ENCODE measurements at places on chromosomes 6 and 20.

DNA sequence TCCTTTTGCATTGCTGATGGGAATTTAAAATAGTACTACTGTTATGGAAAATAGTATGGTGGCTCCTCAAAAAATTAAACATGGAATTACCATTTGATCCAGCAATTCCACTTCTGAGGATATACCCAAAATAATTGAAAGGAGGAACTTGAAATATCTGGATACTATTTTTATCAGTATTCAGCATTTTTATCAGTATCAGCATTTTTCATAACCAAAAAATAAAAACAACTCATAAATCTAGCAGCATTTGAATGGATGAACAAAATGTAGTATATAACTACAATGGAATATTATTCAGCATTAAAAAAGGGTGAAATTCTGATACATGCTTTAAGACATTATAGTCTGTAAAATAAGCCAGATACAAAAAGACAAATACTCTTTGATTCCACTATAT is 763.4 kb upstream of the MAN1A1 start:
- no peaks in the 10 kb centered on the region for H3K36me3 ChIP-seq
- H3K27ac ChIP-seq = no peak overlapping the region
- no peaks in the 10 kb centered on the region for H3K27me3 ChIP-seq

DNA sequence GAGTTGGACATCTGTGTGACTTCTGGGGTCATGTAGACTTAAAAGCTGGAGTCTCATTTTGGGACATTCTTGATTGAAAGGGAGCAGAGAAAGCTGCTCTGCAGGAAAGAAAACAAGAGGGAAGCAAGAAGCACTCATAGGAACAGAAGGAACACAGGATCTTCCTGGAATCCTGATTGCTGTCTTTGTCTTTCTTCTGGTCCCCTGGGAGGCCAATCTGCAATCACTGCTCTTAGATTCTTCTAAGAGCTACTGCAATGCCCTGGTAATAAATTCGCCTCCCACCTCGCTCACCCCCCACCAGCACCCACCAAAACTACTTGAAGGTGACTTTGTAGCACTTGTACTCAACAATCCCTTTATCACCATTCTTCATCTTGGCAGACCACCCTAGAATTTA is 51.8 kb downstream of the SLC35B3 start:
- no peak overlapping the region for H3K4me3 ChIP-seq
- DNase-seq = peak; percentile 47
- H3K4me1 ChIP-seq = no peaks in the 10 kb centered on the region
- H3K36me3 ChIP-seq = no peaks in the 10 kb centered on the region
- no peaks in the 10 kb centered on the region for H3K27me3 ChIP-seq

GRCh38 chr6:143605906-143606521 is 71.8 kb upstream of the PHACTR2 start:
- no peaks in the 10 kb centered on the region for H3K36me3 ChIP-seq
- no peak for DNase-seq
- H3K4me3 ChIP-seq = no peak overlapping the region
- no peaks in the 10 kb centered on the region for H3K4me1 ChIP-seq

DNA sequence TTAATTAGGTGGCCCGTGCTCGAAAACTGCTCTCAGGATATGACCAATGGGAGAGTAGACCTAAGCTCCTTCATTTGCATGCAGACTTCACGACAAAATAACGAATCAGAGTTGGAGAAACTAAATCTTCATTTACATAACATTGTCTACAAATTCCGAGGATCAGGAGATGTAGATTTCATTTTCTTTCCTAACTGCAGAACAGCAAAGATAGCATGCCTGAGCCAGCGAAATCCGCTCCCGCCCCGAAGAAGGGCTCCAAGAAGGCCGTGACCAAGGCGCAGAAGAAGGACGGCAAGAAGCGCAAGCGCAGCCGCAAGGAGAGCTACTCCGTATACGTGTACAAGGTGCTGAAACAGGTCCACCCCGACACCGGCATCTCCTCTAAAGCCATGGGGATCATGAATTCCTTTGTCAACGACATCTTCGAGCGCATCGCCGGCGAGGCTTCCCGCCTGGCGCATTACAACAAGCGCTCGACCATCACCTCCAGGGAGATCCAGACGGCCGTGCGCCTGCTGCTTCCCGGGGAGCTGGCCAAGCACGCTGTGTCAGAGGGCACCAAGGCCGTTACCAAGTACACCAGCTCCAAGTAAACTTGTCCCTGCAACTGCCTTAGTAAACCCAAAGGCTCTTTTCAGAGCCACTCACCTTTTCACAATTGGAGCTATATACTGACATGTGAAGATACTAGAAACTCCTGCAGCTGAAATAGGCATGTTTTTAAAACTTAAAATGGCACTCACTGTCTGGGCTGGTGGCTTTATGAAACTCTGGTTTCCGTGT is 96.5 kb downstream of the HFE start:
- no peaks in the 10 kb centered on the region for H3K27me3 ChIP-seq
- peak overlapping the region; percentile 48 for H3K4me3 ChIP-seq
- H3K27ac ChIP-seq = peak overlapping the region; percentile 46

- no peaks in the 10 kb centered on the region for H3K36me3 ChIP-seq
- no peak overlapping the region for H3K27ac ChIP-seq
- no peaks in the 10 kb centered on the region for H3K4me1 ChIP-seq
- no peak for DNase-seq
- no peak overlapping the region for H3K4me3 ChIP-seq
Measured at GRCh38 chr6:16476861-16477260, 238.5 kb downstream of the GMPR start.

DNA sequence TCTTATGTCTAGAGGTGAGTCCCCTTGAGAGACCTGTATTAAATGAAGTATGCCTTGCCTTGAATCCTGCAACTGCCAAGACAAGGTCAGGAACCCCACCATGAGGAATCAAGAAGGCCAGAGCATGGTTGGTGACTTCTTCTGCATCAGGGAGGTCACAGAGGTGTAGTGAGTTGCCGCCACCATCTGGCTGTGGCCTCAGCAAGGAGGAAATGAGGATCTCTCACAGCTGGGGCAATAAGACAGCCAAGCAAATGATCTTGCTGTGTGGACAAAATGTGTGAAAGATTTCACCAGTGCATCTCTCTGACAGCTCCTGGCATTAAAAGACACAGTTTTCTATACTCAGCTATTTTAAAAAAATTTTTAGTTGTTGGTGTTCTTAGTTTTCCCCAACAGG is 611.0 kb downstream of the DOK5 start:
- H3K36me3 ChIP-seq = no peaks in the 10 kb centered on the region
- H3K4me3 ChIP-seq = no peak overlapping the region
- no peak overlapping the region for H3K27ac ChIP-seq
- no peaks in the 10 kb centered on the region for H3K27me3 ChIP-seq

- H3K27ac ChIP-seq = no peak overlapping the region
- no peaks in the 10 kb centered on the region for H3K27me3 ChIP-seq
Measured at GRCh38 chr20:62208061-62208794, 11.8 kb downstream of the HRH3 start.

- H3K4me3 ChIP-seq = no peak overlapping the region
- H3K27ac ChIP-seq = no peak overlapping the region
- no peaks in the 10 kb centered on the region for H3K4me1 ChIP-seq
- DNase-seq = no peak
Measured at GRCh38 chr20:38855356-38855755, 49.9 kb downstream of the PPP1R16B start.

DNA sequence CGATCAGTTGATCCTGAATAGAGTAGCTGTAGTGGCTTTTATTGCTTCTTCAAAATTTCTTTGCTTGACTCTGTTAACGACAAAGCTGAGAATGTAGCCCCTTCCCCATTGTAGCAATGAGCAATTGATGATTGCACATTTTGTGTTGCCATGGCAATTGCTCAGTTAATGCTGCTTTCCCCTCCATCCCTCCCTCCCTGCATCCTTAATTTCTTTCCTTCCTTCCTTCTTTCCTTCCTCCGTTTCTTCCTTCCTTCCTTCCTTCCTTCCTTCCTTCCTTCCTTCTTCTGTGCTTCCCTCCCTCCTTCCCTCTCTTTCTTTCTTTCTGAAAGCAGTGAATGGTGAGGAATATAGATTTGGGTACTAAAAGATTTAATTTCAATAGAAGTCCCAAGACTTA is 557.3 kb upstream of the MAP3K7 start:
- H3K27ac ChIP-seq = no peak overlapping the region
- no peak overlapping the region for H3K4me3 ChIP-seq
- H3K36me3 ChIP-seq = no peaks in the 10 kb centered on the region

- H3K27me3 ChIP-seq = no peaks in the 10 kb centered on the region
- peak; percentile 16 for DNase-seq
Measured at GRCh38 chr20:18066421-18067333, 9.0 kb upstream of the OVOL2 start.

DNA sequence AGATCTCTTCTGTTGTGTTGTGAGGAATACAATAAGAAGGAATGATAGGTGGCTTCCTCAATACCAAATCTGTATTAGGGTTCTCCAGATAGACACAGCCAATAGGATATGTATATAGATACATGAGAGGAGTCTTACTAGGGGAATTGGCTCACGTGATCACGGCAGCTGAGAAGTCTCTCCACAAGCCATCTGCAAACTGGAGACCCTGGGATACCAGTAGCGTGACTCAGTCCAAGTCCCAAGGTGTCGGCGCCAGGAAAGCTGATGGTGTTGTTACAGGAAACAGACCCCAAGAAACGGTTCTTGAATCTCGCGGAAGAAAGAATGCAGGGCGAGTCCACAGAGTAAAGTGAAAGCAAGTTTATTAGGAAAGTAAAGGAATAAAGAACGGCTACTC is 61.4 kb downstream of the SYTL3 start:
- H3K27ac ChIP-seq = no peak overlapping the region
- H3K27me3 ChIP-seq = no peaks in the 10 kb centered on the region
- no peak overlapping the region for H3K4me3 ChIP-seq
- H3K4me1 ChIP-seq = peaks cover 6% of the 10 kb centered on the region
- DNase-seq = no peak
- no peaks in the 10 kb centered on the region for H3K36me3 ChIP-seq

DNA sequence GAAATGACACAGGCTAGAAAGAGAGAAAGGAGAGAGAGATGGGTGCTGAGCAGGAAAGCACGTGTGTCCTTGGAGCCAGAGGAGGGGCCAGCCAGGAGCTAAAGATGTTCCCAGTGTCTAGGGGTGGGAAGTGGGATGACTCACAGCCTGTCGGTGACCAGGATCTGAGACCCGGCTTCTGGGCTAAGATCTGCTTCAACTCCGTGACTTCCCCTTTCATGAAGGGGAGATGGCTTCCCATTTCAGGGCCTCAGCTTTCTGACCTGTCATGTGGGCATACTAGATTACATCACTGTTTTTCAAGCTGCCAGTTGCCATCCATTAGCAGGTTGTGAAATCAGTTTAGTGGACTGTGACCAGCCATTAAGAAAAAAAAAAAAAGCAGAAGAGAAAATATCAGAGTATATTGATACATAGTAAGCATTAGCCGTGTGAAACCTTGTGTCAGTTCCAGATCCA is 5.4 kb downstream of the TGM3 start:
- no peaks in the 10 kb centered on the region for H3K36me3 ChIP-seq
- H3K27ac ChIP-seq = no peak overlapping the region
- no peaks in the 10 kb centered on the region for H3K4me1 ChIP-seq
- H3K27me3 ChIP-seq = no peaks in the 10 kb centered on the region
- no peak overlapping the region for H3K4me3 ChIP-seq

DNA sequence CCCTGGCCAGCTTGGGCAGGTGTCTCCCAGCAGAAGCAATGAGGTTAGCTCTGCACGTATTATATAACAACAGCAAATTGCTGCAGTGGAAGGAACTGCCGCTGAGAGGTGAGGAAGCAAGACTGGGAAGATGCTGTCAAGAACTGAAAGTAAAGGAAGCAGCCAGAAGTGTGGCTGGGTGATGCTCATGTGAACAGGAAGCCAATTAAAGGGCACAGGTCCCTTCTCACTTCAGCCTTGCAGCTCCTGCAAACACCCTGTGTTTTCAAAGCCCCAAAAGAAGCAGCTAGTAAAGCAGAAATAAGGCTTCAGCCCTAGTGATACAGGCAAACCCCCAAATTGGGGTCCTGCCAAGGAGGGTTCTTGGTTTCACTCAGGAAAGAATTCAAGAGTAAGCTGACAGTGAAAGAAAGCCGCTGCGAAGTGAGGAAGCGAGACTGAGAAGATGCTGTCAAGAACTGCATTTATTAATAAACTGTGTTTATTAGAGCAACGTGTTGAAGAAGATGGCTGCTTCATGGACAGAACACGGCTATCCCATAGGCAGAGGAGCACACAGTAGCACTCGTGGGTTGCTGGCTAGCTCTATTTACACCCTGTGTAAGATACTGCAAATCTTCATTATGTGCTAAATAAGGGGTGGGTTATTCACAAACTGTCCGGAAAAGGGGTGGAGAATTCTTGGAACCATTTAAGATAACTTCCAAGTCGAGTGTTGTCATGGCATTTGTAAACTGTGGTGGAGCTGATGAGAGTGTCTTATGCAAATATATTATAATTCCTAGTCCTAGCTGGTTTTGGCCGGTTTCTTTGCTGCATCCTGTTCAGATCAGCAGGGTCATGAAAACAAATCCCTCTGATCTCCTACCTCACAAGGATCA is 152.2 kb downstream of the LINC00237 start:
- no peak overlapping the region for H3K27ac ChIP-seq
- peak; percentile 71 for DNase-seq
- no peak overlapping the region for H3K4me3 ChIP-seq
- H3K27me3 ChIP-seq = no peaks in the 10 kb centered on the region

DNA sequence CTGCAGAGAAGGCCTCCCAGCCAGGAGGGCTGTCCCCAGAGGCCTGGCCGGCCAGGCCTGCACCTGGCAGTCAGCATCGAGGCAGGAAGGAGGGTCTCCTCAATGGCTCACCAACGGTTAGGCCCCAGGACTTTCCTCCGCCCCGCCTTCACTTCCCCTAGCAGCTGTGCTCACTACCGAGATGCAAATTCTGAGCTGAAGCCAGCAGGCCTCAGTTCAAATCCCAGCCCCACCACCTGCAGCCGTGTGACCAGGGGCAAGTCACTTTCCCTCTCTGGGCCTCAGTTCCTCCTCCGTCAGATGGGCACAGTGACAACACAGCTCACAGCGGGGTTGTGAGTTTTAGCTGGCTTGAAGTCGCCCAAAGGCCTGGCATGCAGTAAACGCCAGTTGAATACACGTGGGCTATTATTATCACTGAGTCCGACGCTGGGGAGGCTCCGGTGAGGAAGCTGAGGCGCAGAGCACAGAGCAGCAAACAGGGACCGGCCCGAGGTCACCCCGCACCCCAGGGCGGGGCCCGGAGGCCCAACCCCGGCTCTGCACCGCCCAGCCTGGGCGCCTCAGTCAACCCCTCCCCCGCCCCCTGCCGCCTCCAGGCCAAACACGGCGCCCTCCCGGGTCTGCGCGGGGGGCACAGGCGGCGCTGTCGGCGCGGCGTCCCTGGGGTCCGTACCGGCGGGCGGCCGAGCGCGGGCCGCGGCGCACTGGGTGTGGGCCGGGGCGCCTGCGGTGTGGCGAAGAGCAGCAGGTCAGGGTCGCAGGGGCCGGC is 671 bp downstream of the E2F1 start:
- peak overlapping the region; percentile 66 for H3K4me3 ChIP-seq
- H3K27ac ChIP-seq = peak overlapping the region; percentile 58
- H3K4me1 ChIP-seq = peaks cover 7% of the 10 kb centered on the region
- no peaks in the 10 kb centered on the region for H3K27me3 ChIP-seq
- peak; percentile 64 for DNase-seq

GRCh38 chr6:150681578-150682395 is 82.1 kb downstream of the PLEKHG1 start:
- H3K27me3 ChIP-seq = no peaks in the 10 kb centered on the region
- no peak overlapping the region for H3K4me3 ChIP-seq
- H3K27ac ChIP-seq = no peak overlapping the region
- H3K36me3 ChIP-seq = no peaks in the 10 kb centered on the region
- H3K4me1 ChIP-seq = no peaks in the 10 kb centered on the region

Data from mesendoderm (in vitro differentiated cells).